ENCODE measurements at places on chromosomes 16 and 17.

- DNase-seq: no peak
Observed at GRCh38 chr16:1612320-1613111, at the start of gene CRAMP1. Gene CRAMP1, plus strand, starts transcription at chr16:1612360. Its CDS starts 2,280 bp downstream, at chr16:1614640.

DNA sequence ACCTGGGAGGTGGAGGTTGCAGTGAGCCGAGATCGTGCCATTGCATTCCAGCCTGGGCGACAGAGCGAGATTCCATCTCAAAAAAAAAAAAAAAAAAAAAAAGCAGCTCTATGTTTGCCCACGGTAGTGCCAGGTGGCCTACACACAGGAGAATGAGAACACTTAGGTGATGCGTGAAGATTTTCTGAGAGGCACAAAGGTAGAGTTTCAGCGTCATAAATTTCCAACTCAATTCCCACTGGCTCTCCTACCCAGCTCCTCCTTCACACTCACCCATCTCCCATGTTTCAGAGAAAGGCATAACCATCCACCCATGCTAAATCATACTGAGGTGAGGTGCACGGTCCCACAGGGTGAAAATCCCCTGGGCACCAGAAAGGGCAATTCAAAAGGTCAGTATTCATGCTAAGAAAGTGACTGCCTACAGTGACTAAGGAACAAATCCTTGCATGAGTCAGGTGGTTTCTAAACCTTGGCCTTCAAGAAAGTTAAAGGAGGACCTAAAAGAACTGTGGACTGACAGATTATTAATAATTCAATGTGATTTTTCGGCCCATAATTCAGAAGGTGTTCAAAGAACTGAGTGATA is 4.8 kb downstream of the DCAKD start:
- DNase-seq: no peak

DNA sequence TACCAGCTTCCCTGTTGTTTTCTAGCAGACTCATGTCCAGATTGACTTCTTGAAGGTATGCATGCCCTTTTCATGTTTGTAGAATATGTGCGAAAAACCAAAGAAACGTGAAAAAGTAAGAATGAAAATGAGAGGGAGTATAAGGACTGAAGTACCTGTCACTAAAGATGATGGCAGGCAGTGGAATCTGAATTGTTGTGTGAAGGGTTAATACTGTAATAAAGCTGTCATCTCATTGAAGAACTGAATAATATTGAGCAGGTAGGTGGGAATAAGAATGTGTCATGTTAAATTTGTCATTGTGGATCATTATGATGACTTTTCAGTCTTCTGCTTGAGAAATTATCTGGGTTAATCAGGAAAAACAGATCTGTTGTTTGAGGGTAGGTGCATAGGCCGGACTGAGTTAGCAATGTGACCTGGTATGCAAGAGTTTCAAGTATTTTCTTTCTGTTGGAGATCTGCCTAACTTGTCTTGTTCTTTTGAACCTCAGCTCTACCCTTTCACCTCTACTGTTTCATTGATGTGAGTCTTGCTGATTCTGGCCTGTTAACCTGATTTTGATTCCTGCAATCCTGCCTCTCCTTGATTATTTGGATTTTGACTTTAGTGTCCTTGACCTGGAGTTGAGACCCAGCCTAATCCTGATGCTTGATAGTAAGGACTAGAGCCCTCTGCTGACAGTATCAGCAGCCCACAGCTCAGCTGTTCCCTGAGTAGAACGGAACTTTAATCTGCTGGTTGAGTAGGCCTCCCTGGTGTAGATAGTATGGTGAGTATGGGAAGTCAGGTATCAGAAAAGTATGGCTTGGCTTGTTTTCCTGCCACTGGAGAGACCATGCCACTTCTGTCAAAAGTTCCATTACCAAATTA is 64.6 kb downstream of the MAP2K4 start:
- no peak for DNase-seq

DNA sequence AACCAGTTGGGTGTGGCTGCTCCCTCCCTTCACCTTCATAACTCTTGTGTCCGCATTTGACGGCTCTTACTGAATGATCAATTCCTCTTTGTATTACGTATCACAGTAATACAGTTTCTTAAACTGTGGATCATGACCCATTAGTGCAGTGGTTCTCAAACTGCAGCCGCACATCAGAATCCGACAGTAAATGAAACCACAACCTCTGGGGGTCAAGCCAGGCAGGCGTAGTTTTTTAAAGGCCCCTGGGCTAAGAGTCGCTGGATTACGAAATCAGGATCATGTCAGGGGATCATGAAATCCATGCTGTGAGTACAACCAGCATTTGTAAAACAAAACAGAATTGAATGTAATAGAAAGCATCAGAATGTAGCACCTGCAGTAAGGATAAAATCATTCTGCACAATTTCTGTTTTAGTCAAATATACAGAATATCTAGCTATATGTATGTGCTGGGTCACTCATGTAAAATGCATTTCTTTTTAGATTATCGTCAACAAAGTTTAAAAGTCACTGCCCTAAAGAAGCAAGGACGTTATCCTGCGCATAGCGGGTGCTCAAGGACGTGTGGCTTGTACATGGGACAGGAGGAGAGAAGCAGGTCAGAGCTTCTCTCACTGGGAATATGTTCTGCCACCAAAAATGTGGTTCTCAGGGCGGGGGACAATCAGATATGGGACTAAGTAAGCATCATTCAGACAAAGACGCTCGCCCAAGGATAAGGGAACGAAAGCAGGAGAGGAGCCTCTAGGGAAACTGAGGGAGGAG is 113.1 kb downstream of the ZFHX3 start:
- DNase-seq: no peak

DNA sequence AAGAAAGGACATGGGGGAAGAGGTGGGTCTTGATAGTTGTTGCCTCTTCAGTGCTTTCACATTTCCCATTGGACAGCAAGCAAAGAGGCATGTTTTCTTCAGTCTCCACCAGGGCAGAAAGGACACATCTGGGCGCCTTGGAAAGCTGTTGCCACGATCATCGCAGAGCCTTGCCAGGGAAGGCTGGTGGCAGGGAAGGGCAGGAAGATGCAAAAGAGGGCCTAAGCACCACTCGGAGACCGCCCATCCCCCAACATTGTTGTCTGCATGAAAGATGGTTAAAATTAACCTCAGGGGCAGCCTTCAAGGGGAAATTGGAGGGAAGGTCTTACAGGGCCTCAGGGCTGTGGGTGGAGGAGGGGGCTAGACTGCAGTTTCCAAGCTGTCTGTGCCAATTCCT is 114.2 kb downstream of the SOX9 start:
- no peak for DNase-seq

GRCh38 chr17:80137131-80137530 is 9.8 kb downstream of the EIF4A3 start:
- DNase-seq: no peak

DNA sequence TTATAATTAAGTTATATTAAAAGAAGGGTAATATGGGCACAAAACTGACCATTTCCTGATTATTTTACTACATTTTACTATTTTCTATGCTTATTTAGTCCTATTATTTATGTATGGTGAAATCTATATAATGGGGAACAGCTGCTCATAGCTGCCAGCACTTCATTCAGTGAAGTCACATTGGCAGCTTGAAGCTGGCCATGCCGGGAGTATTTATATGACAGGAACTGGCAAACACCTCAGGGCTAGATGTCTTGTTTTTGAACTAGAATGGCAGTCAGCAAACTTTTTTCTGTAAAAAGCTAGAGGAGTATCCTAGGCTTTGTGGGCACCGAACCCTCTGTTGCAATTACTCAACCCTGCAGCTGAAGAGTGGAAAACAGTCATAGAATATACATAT is 104.1 kb downstream of the CDH13 start:
- no peak for DNase-seq

DNA sequence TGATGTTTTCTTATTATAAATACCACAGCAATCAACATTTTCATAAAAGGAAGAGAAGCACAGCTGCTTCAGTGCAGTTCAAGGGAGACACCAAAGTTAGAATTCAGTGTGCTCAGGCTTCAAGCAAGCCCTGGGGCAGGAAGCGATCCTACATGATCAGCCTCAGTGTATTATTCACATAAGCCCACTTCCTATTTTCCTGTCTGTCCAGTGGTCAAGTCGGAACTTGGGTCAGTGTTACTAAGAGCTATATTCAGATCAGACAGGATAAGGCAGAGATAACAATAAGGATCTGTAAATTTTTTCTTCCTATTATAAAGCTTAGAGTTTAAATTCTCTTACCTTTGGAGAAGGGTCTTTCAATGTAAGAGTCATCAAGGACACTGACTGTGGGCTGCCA is 12.9 kb downstream of the HEATR6 start:
- DNase-seq: no peak

DNA sequence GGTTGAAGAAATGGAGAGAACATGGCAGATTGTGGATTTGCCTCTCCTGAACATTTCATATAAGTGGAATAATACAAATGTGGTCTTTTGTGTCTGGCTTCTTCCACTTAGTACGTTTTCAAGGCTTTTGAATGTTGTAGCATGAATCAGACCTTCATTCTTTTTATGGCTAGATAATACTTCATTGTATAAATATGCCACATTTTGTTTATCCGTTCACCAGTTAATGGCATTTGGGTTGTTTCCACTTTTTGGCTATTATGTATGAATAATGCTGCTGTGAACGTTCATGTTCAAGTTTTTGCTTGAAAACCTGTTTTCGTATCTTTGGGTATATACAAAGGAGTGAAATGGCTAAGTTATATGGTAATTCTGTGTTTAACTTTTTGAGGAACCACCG is 130.4 kb downstream of the TANC2 start:
- DNase-seq: no peak

DNA sequence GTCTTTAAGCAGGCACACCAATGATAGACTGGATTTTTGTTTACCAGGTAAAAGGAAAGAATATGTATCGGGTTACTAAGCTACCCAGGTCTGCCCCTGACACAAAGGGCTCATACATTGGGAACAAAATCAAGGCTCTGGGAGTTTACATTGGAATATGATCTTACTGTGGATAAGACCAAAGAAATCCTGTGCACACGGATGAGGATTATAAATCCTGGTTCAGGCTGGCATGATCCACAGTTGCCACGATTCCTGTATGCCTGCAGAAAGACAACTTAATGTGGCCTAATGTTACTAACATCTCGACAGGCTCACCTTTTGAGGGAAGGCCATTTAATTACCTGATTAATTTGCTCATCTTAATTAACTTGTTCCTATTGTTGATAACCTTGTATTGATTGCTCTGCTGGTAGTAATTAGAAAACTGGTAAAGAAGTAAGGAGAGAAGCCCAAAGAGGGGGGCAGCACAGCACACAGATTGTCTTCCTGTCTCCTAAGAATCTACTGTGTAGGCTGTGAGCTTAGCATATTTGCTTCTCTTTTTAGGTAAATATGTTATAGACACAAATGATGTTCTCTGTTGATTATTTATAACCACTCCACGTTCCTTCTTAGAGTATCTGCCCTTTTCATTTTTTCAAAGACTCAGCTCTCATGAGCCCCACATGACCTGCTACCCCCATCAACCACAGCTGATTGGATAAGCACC is 51.0 kb upstream of the TOX3 start:
- peak; percentile 81 for DNase-seq

DNA sequence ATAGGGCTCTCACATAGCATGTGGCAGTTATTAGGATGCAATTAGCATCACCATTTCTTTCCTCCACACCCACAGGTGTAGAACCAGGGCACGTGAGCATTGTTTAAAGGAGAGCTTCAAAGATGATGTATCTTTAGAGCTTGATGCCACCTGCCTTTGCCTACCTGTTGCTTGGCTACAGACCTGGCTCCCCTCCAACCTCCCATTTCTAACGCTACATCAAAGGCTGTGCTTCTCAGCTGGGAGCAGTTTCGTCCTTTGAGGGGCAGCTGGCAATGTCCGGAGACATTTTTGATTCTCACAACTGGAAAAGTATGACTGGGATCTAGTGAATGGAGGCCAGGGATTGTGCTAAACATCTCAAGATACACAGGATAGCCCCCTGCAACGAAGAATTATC is 78.5 kb upstream of the CLEC3A start:
- peak; percentile 63 for DNase-seq

DNA sequence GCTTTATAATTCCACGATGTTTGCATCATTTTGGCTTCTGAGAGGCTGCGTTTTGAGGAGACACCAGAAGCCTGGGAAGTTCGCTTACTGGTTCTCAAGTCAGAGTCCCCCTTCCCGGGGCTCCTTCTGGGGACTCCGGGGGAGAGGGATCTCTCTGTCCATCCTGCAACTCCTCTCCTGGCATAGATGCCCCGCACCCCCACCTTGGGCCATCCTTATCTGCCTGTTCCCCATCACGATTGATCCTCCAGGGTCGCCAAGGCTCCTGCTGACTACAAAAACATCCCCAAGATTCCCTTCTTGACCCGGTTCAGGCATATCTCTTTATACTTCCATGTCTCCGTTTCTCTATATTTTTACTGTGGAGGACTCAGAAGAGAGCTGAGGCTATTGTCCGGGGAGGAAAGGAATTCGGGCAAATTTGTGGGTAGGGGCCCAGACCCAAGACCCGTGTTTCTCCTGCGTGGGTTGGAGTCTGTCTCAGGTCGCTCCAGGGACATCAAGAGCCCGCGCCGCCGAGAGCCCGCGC is 18.4 kb upstream of the HOXB13 start:
- DNase-seq: no peak

GRCh38 chr16:85491798-85492294 is 121.3 kb upstream of the GSE1 start:
- no peak for DNase-seq

- DNase-seq: no peak
Observed at GRCh38 chr16:783404-784161, 4.6 kb downstream of the RPUSD1 start.

DNA sequence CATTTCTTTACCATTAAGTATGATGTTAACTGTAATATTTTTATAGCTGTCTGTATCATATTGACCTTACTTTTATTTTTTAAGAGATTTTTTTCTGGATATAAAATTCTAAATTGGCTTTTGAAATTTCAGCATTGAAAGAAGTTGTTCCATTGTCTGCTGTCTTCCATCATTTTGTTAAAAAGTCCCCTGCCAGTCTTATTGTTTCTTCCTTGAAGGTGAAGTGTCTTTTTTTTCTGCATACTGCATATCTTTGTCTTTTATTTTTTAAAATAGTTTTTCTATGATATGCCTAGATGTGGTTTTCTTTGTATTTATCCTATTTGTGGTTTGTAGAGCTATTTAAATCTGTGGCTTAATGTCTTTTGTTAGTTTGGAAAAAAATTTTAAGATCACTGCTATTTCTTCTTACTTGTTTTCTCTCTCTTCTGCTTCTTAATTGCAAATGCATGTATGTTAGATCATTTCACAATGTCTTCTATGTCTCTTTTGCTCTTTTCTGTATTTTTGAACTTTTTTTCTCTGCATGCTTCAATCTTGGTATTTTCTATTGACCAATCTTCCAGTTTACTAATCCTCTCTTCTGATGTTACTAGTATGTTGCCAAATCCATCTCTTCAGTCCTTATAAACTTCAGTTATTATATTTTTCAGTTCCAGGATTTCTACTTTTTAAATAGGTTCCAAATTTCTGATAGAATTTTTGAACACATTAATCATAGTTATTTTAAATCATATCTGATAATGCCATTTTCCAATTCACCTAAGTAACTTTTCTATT is 20.2 kb downstream of the IL21R start:
- no peak for DNase-seq

GRCh38 chr16:68563631-68564381 is 24.7 kb downstream of the ZFP90 start:
- no peak for DNase-seq

Data from NCI-H2029 treated with DMSO at 0.1 percent for 48 hours (cell line).